ENCODE measurements at places on chromosomes 7 and 10.

GRCh38 chr7:77651575-77652162 lies 44.6 kb upstream of the RSBN1L start:
- DNase-seq: peak; percentile 29

DNA sequence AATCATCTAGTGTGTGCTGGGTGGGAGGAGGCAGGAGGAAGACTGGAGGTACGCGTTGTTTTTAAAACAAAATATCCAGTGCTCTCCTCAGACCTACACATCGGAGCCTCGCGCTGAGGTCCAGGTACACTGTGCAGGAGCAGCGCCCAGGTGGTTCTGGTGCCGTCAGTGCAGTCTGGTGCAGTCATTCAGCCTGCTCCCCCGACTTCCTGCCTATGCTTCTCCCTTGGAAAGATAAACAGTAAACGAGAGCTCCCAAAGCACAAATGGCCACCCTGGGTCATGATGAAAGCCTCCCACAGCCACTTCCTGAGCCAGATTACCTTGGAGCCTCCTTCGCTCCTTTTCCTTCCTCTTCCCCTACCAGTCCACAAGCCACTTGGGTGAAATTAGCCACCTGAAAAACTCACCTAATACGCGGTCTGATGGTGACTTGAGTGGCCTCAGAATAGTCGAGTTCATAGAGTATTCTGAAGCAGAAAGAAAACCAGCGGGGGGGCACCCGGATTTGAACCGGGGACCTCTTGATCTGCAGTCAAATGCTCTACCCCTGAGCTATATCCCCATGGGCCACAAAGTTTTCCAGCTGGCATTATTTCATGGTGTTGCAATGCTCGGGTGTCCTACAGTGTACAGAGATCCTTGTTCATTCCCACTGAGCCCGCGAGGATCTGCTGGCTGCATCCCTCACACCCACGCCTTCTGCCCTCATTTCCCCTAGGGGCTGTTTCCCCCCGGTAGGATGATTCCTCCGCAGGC lies 82.5 kb downstream of the ZNF467 start:
- DNase-seq: peak; percentile 59

- no peak for DNase-seq
These were observed 320.3 kb downstream of the LRRTM3 start for GRCh38 chr10:67246066-67246555.

DNA sequence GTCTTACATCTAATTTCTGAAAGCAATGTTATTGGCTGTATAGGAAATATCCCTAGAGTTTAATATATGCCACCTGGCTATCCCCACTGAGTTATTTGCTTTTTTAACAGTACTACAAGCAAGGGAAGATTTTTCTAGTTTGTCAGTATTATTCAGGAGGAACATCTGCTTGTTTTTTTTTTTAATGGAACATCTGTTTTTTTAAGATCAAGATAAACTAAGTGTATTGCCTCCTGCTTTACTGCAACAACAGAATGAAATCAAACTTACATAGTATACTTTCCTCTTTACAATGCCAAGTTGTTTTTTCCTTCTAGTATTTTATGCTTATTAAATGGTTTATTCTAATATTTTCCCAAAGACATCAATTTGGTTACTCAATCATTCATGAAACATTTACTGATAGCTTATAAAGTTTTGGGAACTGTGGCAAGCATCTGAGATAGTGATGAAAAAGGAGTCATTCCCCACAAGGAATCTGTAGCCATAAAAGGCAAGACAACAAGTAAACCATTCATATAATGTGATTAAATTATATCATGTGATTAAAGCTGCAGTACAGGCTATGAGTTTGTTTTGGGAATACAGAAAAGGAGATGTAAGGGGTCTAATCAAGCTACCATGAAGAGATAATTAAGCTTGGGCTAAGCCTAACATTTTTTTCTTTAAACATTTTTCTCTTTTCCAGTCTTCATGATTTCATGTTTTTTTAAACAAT lies 17.4 kb downstream of the MTPN start:
- no peak for DNase-seq

DNA sequence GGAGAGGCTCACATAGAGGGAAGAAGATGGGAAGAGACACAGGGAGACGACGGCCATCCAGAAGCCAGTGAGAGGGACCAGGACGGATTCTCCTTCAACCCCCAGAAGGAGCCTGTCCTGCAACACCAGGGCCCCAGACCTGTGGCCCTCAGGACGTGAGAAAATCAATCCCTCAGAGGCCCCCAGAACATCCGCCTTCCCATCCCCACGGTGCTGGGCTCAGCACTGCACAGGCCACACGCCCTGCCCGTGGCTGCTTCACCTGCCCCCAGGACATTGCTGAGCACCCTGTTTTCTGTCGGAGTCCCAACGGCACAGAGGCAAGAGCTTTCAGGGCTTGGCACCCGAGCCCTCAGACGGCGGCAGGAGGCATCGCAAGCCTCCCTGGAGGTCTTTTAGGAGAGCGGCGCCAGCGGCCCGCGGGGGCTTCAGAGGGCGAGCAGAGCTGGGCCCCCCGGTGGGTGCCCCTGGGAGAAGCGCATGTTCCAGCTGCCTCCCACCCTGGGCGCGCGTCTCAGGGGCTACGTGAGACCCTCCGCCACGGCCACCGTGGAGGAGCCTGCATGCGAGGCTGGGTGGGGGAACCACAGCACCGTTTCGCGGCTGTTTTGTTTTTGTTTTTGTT lies 42.8 kb downstream of the PDGFA start:
- no peak for DNase-seq

- DNase-seq: no peak
These were observed 26.4 kb downstream of the GRK5 start for GRCh38 chr10:119233821-119234220.

All from renal cortical epithelial cell (primary cell).